ENCODE measurements at places on chromosomes 6 and 20.

GRCh38 chr6:167778497-167779128, 48.1 kb upstream of the AFDN start:
- no peak for DNase-seq

- no peak for DNase-seq
Measured at GRCh38 chr6:40378071-40378724, 209.0 kb downstream of the LRFN2 start.

DNA sequence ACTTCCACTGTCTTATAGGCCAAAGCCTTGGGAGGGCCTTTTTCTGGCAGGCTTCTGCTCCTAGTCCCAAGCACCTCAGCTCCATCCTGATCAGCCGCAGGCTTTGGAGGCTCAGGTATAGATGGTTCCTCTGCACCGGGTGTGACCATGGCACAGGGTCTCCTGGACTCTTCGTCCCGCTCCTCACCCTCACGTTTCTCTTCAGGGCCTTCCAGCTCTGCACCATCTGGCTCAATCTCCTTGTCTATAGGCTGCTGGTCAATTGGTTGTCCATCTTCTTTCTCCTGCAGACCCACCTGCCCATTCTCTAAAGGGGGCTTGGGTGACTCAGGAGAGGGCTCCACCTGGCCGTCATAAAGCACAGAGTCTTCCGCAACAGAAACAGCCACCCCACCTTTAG, 37.0 kb downstream of the BFSP1 start:
- DNase-seq, result no peak

- DNase-seq, result no peak
Measured at GRCh38 chr6:90406142-90406794, 109.6 kb upstream of the BACH2 start.

- DNase-seq, result no peak
Measured at GRCh38 chr6:40986921-40987819, 51.9 kb downstream of the UNC5CL start.

GRCh38 chr20:50014570-50015562, 32.1 kb downstream of the SNAI1 start:
- no peak for DNase-seq

- no peak for DNase-seq
Measured at GRCh38 chr20:33680686-33681085, 5.5 kb downstream of the E2F1 start.

- no peak for DNase-seq
Measured at GRCh38 chr6:120590611-120591010, 743.7 kb downstream of the TBC1D32 start.

DNA sequence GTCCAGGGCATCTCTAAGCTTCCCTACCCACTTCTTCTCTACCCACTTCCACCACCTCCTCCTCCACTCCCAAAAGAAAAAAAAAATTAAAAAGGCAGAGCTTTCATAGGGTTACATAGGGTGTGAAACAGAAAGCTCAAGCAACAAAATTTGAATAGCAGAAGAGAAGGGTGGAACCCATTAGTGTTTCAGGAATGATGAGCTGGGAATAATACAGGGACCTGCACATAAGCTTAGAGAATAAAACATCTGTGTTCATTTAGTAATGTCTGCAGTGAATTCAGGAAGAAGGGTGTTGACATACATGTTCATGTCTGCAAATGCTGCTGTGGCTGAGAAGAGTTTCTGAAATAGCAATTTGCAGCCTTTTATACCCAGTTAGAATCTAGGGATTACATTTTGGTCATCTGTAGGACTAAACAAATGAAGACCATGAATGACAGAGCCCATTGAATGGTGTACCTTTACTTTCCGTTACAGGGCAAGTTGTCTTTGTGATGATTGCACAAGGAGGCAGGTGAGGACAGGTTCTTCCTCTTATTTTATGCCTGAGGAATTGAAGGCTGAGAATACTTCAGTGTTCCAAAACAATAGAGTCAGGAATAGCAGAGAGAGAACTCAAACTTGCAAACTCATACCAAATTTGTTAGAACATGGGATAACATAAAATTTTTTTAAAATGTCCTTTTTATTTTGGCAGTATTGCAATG, 975.1 kb downstream of the TFAP2A start:
- DNase-seq, result no peak

GRCh38 chr20:59873409-59873808, 60.0 kb downstream of the SYCP2 start:
- DNase-seq, result no peak

DNA sequence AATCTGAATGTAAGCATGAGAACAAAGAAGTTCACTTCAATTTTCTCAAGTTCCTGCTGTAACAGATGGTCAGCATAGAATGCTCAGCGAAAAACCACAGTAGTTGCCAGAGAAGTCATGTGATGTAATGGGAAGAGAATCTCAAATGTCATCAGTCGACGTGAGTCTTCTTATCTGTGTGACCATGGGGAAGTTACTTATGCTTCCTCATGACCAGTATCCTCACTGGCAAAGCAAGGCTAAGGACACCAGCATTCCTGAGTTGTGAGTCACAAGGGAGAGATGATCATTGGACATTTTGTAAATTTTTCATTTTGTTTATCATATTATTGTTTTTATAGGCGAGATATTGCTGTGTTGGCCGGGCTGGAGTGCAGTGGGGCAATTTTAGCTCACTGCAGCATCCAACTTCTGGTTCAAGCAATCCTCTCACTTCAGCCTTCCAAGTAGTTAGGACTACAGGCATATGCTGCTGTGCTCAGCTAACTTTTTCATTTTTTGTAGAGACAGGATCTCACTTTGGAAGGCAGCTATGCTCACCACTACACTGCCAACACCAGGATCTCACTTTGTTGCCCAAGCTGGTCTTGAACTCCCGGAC, 21.9 kb downstream of the SGK1 start:
- DNase-seq, result no peak

DNA sequence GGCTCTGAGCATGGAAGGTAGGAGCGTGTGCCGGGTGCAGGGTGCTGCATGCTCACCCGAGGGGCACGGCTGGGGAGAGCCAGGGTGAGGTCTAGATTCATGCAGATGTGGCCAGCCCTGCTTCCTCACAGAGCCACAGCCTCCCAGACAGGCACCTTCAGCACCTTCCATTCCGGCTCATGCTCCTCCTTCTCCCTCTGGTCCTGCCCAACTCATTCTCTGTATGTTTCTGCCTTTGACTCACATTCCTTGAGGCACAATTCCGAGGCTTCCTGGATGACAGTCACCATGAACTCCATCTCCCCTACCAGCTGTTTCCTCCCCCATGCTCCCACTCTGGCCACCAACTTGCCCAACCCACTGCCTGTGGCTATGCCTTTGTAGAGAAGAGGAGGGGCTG, 35.4 kb downstream of the DACT2 start:
- DNase-seq, result no peak

All from activated naive CD4-positive, alpha-beta T cell (primary cell).